Stimulated activated CD8-positive, alpha-beta memory T cell treated with anti-CD3 and anti-CD28 coated beads, Interleukin-4, amount 100 ng/mL, for 1 hour (primary cell): ENCODE measurements at places on chromosomes 1 and 21.

- DNase-seq: no peak
These were observed 513.2 kb upstream of the ADGRL2 start for GRCh38 chr1:81287411-81288080.

DNA sequence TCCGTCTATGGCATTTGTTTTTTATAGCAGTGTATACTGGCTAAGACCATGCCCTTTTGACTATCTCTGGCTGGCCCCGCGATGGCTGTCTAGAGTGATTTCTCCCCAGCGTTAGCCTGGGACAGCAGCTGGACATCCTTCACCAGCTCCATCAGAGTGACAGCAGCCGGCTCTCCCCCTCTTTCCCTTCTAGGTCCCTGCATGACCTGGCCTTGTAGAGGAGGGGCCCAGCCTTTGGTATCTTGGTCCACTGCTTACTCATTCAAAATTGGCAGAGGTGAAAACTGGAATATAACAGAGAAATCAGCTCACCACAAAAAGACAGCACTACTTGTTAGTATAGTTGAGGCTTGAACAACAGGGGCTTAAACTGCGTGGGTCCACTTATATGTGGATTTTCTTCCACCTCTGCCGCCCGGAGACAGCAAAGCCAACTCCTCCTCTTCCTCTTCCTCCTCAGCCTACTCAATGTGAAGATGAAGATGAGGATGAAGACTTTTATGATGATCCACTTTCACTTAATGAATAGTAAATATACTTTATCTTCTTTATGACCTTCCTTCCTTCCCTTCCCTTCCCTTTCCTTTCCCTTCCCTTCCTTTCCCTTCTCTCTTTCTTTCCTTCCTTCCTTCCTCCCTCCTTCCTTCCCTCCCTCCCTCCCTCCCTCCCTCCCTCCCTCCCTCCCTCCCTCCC is 29.4 kb upstream of the B3GALNT2 start:
- no peak for DNase-seq

GRCh38 chr1:186440584-186440983 is 20.3 kb downstream of the PDC start:
- no peak for DNase-seq

- no peak for DNase-seq
These were observed 31.1 kb upstream of the POFUT2 start for GRCh38 chr21:45318556-45319404.
